ENCODE measurements at places on chromosomes 6 and 20. TPM values are rescaled to one million over a fixed set of nuclear protein-coding genes. Genes with fewer than 3 reads are reported as not detected.

GRCh38 chr6:88519301-88520016 lies 353.3 kb upstream of the CNR1 start:
- DNase-seq = no peak

- no peak for DNase-seq
These were observed 875.4 kb upstream of the MAP3K7 start for GRCh38 chr6:91462241-91462640.

The PTK6 gene
- total RNA-seq = under 0.01 TPM

- DNase-seq = no peak
These were observed 24.7 kb downstream of the KCNK17 start for GRCh38 chr6:39289490-39289889.

The SAMD5 gene
- 0.87 TPM for total RNA-seq

The TRERF1 gene
- not detected for total RNA-seq

Data from lung microvascular endothelial cell (primary cell).